ENCODE measurements at places on chromosomes 1 and 21.

DNA sequence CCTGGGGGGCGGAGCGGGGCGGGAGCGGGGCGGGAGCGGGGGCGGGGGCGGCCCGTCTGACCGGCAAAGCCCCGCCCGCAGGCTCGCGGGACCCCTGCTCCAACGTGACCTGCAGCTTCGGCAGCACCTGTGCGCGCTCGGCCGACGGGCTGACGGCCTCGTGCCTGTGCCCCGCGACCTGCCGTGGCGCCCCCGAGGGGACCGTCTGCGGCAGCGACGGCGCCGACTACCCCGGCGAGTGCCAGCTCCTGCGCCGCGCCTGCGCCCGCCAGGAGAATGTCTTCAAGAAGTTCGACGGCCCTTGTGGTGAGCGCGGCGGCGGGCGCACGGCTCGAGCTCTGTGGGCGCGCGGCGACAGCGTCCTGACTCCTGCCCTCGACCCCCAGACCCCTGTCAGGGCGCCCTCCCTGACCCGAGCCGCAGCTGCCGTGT is 21.2 kb downstream of the AGRN start:
- peak; percentile 94 for DNase-seq

- no peak for DNase-seq
Measured at GRCh38 chr1:162633081-162633762, 958 bp downstream of the DDR2 start.

DNA sequence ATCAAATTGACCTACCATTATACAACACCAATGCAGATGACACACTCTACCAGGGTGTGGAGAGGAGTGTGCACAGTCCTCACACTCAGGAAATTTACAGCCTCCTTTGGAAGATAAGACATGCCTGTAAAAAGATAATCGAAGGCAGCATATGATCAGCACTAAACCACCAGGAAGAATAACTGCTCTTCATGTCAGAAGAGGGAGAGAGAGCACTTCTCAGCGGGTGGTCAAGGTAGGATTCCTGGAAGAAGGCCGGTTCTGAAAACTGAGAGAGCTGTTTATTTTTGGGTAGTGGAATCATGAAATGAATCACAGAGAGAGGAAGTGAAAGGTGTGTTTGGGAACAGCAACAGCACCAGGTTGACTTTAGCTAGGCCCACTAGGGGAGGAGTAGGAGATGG is 14.0 kb upstream of the ZNF697 start:
- DNase-seq = no peak

DNA sequence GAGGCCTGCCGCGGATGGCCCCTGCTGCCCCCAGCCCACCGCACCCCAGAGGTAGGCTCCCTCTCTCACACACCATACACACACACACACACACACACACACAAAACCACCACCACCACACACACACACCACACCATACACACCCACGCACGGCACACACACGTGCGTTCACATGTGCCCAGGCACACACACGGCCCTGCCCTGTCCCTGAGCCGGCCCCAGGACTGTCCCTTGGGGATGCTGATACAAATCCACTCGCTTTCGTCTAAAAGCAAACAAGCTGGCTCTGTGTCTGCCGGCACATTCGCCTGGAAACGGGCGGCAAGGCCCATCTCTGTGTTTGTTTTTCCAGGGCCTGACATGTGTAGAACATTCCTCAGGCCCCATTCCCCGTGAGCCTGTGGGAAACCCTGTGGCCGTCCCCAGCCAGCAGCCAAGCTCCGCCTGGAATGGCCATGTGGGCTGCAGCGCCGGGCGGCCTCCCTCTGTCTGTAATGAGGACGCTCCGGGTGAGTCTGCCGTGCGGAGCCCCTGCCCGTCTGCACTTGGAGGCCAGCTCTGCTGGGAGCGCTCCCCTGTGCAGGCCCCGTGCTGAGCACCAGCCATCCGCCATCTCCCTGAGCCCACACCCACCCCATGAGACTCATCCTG is 67.4 kb downstream of the DMRTB1 start:
- peak; percentile 67 for DNase-seq

DNA sequence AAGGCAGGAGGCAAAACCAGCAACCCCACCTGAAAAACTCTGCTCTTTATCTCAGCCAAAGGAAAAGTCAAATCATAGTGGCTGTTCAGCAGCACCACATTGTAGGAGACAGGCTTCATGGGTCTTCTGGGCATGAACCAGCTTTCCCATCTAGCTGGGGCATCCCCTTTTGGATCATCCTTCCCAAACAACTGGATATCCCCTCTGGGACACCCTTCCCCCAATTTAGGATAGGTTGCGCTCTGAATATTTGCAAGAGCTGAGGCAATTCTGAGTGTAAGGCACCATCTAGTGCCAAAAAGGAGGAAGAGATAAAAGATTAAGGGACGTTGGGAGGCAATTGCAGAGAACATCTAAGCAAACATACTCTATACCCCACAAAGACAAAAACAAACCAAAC is 295.8 kb downstream of the MATN1 start:
- DNase-seq = peak; percentile 4

- DNase-seq = peak; percentile 49
Measured at GRCh38 chr1:33099290-33100118, 18.6 kb downstream of the AZIN2 start.

- no peak for DNase-seq
Measured at GRCh38 chr1:22975694-22976093, 3.0 kb upstream of the LACTBL1 start.

- no peak for DNase-seq
Measured at GRCh38 chr1:17717594-17718535, 37.3 kb upstream of the ACTL8 start.

DNA sequence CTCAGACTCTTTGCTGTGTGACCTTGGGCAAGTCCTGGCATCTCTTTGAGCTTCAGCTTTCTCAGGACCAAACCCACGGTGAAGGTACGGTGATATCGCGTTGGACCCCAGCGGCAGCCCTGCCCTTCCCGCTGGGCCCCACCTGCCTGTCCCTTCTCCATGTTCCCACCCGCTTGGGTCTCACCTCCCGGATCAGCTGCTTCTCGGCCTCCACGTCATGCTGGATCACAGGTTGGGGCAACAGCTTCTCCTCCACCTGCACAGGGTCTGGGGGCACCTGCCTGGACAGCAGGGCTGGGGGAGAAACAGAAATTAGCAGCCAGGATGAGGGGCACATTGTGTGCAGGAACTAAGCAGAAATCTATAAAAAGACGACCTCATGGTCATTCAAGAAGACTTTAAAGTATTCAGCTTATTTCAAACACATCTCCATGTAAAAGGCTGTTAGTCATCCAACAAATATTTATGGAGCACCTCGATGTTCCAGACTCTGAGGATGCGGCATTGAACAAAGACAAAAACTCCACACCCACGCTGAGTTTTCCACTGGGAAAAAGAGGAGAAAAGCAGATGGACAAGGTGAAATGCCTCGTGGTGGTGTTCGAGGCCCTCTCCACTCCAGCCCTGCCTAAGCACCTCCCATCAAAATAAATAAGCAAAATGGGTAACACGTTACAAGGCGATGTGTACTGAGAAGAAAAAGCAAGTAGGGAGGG is 19.5 kb downstream of the KIF17 start:
- DNase-seq = no peak

DNA sequence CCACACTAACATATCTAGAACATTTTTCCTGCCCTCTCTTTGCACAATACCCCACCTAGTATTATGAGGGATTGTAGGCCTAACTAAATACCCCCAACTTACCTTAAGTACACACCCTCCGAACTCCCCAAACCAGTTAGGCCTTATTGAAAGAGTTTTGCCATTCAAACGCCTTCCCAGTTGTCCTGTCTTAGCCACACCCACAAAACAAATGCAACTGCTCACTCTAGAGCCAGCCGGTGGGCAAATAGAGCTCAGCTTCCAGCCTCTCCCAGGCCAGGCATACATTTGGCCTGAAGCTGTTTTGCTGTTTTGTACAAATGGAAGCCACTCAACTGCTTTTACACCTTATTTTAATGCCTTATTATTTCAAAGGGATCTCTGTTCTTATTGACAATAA is 224.2 kb upstream of the RUNX1 start:
- peak; percentile 27 for DNase-seq

GRCh38 chr1:5907966-5908365 is 84.3 kb downstream of the NPHP4 start:
- no peak for DNase-seq

DNA sequence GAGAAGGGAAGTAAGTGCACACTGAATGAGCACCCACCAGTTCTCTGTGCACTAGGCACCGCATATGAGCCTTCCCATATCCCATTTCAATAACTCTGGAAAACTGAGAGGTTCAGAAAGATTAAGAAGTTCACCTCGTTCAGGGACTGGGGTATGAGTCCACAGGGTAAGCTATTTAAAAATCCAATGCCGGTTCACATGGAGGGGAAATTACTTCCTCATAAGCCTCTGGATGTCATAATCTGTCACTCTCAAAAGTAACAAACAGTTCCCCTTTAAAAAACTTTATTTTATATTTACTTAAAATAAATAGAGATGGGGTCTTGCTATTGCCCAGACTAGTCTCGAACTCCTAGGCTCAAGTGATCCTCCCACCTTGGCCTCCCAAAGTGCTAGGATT is 1.9 kb downstream of the OR2B11 start:
- DNase-seq = no peak

DNA sequence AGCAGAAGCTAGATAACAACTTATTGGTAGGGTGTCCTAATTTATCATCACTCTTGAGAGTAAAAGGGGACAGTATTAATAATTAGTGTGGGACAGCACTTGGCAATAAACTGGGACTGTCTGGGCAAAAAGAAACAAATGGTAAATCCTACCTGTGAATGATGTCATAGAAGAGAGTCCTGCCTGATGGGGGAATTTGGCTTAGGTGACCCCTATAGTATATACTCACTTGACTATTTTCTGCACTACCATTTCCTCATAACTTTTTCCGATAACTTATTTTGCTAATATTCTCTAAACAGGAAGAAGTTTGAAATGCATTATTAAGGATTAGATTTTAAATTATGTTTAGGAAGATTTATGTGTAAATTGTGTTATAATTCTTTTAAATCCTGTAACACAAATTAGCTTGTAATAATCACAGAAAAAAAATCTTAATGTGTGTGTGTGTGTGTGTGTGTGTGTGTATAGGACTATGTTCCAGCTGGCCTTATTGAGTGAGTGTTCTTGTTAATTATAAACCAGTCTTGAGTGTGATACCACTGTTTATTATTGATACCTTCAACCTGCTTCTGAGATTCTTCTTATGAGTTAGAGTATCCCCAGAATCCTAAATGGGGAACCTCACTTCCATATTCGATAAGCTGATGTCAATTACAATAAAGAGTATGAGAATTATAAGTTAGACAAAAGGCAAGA is 144.2 kb upstream of the C1orf105 start:
- DNase-seq = no peak

DNA sequence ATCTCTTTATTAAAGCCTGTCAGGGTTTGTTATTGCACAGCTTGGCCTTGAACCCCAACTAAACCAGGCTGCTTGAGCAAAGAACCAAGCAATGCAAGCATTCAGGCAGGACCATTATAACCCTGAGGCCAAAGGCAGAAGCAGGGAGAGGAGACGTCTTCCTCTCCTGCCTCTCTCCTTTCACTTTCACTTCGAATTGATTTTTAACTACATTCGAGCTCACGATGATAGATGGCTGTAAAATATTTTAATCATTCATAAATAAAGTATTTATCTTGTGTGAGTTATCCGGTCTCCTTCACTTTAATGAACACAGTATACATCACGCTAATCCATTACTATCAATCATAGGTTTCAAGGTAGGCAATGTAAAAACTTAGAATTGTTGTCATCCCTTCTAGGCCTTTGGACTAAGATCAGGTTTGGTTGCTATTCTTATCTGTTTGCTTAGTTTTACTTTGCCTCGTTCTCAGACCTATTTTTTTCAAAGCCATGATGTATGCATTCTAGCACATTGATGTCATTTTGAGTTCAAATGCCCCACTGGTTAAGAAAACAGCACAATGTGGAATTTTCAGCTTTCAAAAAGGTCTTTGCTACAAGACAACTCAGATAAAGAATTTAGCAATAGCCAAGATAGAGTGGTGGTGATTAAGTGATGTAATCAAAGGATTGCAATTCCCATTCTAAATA is 480.2 kb upstream of the RUNX1 start:
- no peak for DNase-seq

GRCh38 chr1:18939398-18940302 is 16.8 kb downstream of the IFFO2 start:
- no peak for DNase-seq

DNA sequence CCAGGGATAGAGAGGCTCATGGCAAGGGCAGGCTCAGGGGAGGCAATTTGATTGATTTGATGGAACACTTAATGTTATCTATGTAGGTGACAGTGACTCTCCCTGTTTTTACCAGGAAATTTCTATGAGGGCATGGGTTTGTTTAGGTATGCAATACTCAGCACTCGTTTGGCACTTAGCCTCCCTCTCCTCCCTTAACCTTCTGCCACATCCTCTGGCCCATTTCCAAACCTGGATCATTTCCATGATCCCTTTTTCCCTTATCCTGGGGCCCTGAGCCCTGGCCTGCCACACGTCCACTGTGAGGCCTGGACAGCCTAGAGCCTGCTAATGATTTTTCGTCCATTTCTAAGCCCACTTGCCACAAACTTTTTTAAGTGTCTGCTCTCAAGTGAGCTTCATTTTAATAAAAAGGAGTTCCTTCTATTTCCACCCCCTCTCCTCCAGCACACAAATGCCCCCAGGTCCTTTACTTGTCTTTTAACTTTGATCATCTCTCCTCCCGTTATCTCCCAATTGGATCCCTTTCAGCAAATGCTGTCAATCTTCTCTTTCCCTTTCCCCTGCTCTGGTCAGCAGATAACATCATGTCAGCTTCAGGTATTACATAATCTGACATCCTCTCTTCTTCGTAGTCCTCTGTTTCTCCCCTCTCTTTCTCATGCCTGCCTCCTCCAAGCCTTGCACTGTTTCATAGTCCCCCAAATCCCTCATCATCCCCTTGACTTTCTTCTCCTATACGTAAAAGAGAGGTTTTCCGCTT is 37.8 kb upstream of the GADD45A start:
- DNase-seq = no peak

DNA sequence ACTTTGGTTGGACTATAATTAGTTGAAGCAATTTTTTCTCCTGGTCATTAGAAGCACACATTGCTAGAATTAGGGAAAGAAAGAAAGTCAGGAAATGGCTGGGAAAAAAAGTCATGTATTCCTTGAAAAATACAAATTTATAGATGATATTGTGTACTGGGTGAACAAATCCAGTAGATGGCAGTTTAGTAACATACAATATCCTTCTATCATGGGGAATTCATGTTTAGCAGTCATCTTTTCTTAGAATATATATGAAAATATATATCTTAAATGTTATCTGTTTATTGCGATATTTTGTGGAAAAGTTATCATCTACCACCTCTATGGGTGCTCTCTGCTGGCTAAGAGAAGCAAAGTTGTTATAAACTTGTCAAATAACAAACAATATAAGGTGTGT is 13.1 kb upstream of the ZRANB2 start:
- no peak for DNase-seq

DNA sequence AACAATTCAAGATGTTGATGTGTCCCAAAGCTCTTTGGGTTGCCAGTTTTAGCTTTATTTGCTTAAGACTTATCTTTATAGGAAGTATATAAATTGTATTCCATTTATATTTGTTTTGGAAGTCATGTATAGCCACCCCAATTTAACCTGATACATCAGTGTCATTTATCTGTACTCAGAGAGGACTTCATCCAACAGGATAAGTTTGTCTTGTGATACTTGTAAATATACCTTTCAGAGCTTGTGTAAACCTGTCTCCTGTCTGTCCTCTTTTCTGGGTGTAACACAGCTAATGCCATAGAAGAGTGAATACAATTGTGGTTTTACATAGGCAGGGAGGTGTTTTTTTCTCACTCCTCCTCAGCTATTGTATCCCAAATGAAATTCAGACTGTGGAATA is 10.4 kb downstream of the PTGFR start:
- no peak for DNase-seq

- no peak for DNase-seq
Measured at GRCh38 chr1:56199956-56200355, 379.4 kb downstream of the PLPP3 start.
